Aorta (tissue), 5 donors: ENCODE measurements at places on chromosomes 13 and 19. TPM values are rescaled to one million over a fixed set of nuclear protein-coding genes. Genes with fewer than 3 reads are reported as not detected.

GRCh38 chr19:6632002-6632621 is 37.8 kb downstream of the TNFSF14 start:
- no peak for DNase-seq

DNA sequence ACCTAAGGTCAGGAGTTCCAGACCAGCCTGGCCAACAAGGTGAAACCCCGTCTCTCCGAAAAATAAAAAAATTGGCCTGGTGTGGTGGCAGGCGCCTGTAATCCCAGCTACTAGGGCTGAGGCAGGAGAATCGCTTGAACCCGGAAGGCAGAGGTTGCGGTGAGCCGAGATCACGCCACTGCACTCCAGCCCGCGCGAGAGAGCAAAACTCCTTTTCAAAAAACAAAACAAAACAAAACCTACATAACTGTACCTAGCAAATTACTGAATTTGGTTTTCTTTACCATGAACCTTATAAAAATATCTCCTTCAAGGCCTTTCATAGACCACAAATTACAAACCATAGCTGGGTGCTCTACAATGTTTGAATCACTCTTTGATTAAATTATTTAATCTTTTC is 760 bp downstream of the ZNF91 start:
- DNase-seq, result peak; percentile 56

- no peak for DNase-seq
Measured at GRCh38 chr13:44908266-44908665, 81.0 kb downstream of the NUFIP1 start.

- no peak for DNase-seq
Measured at GRCh38 chr13:80633251-80633650, 292.3 kb upstream of the SPRY2 start.

DNA sequence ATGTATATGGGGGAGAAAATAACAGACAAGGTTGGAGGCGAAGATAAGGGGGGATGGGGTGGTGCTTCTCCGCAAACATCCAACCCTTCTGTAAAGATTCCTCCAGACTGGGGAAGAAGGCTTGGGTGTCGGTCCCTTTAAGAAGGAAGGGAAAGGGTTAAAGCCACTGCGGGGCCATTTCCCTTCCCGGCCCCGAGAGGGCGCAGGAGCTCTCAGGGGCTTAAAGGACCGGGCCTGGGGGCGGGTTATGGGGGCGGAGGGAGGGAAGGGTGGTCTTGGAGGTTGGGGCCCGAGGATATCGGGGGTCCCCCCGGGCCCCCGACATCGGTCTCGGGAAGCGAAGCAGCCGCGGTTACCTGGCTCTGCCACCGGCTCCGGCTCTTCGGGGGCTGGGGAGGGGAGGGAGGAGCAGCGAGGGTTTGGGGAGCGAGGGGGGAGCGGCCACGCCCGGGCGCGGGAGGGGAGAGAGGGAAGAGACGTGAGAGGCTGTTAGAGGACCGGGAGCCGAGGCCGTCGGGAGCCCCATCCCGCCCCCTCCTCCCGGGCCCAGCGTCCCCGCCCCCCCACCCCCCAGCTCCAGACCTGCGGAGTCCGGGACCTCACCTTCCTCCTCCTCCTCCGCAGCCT is 2.8 kb downstream of the TNNT1 start:
- DNase-seq, result no peak

- no peak for DNase-seq
Measured at GRCh38 chr13:23724196-23724970, 154.2 kb downstream of the TNFRSF19 start.

DNA sequence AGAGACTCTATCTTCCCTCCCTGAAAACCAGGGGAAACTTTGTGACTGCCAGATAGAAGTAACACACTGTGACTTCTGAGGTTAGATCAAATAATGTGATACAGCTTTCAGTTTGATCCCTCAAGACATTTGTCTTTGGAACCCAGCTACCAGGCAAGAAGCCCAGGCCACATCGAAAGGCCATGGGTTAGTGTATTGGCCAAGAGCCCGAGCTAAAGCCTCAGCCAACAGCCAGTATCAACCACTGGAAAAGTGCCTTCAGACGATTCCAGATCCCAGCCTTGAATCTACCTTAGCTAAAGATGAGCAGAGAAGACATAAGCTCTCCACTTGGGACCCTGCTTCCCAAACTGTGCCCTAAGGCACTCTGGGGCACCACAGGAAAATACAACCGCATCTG is 10.9 kb upstream of the TPTE2 start:
- DNase-seq, result no peak

DNA sequence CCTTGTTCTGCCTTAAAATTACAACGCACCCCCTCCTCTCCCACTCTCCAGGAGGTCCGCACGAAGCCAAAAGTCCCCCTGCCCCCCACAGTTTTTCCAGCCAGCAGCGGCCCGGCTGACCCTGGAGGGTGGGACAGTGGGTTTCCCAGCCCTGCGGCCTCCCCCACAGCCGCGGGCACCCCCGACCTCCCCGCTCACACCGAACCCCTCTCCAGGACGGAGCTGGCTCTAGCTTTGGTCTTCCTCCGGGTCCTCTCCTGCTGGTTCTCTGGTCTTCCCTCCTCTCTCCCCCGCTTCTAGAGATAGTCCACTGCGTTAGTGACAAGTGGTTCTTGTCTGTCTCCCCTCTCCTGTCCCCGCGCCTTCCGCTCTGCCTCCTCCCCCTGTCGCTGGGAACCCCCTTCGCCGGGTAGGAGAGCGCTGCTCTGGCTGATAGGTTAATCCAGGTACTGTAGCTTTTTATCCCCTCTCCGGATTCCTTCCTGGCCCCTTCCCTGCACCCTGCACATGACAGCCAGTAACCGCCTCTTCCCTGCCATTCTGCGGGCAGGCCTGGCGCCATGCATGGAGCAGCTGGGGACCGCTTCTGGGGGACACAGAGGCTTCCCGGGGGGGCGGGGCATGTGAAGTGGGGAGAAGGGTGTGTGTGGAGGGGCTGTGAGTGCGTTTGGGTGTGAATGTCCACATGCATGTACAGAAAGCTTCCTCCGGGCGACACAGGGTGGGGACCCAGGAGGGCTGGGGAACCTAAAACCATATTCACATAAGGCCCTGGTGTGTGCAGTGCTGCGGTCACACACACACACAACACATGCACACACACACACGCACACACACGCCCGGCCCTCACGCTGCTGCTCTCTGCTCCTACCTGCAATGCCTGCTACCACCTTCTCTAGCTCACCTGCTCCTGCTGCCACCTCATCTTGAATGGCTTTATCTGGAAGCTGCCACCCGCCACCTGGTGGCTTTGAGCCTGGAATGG is 17.2 kb downstream of the PRR36 start:
- no peak for DNase-seq

DNA sequence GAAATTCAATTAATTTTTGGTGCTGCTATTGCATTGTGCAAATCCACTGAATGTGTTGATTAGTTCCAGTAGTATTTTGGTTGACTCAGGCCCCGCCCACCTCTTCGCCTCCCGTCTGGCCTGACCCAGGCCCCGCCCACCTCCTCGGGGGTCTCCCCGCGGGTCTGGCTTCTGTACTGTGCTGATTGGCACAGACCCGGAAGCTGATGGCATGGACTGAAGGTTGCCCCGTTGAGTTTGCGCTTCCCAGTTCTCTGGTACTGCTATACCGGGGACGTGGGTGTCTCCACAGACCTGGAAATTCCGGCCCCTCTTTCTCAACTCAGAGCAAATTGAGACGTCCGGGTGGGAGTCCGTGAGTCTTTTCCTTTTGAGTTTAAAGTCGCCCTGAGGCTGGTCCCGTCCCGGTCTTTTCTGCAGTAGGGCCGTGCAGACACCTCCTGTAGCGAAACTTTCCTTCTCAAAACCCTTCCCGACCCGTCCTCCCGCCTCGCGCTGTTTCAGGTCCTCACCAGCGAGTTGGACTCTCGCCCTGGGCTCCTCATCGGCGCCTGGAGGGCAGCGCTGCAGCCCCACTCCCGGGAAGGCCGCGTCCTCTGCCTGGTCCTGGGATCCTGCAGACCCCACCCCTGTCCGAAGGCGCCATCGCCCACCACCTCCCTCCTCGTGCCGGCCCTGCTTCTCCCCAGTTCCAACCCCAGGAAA is 14.8 kb downstream of the ZNF701 start:
- DNase-seq, result no peak

GRCh38 chr19:19670070-19670551 is 1.5 kb downstream of the ZNF101 start:
- DNase-seq, result no peak

GRCh38 chr13:39245688-39246087 is 207.4 kb downstream of the NHLRC3 start:
- no peak for DNase-seq

DNA sequence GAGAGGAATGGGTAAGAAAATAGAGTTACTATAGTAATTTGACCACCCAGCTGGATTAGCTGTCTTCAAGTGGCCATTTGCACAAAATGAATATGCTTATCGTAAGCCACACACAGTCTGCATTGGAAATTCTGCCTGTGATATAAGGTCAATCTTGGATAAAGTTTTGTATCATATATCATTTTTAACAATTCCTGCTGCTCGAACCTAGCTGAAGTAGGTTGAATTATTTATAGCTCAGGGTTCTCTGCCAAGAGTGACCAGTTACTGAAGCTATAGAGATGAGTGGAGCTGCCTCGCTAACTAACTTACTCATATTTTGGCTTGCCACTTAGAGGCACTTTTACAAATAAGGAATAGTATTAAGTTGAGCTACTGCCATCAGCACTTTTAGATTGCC is 220.9 kb downstream of the RGCC start:
- no peak for DNase-seq

DNA sequence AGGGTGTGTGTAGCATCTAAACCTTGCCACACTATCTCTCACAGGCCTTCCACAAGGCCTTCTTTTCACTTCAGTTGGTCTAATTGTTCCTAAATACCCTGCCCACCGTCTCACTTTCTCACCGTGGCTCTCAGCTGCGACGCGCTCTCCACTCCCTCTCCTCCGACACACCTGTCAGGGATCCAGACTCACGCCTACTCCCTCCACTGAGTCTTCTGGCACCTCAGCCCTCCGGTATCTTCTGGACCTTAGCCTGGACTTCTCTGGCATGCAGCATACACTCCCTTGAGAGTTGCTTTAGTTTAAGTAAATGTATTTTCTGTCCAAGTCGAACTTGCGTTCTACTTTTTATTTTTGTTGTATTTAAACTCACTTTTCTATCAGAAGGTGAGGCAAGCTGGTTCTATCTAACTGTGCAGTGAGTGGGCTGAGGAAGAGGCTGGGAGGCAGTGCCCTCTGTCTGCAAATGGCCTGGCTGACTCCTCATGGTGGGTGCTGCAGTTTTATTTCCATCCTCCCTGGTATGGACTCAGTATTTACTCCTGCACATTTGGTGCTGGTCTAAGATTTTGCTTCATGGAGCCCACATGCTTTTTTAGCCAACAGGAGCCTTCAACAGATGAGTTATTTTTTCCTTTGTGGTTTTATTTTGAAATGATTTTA is 28.5 kb upstream of the ARGLU1 start:
- DNase-seq, result no peak

GRCh38 chr13:23963947-23964346 is 66.6 kb upstream of the C1QTNF9B start:
- no peak for DNase-seq

DNA sequence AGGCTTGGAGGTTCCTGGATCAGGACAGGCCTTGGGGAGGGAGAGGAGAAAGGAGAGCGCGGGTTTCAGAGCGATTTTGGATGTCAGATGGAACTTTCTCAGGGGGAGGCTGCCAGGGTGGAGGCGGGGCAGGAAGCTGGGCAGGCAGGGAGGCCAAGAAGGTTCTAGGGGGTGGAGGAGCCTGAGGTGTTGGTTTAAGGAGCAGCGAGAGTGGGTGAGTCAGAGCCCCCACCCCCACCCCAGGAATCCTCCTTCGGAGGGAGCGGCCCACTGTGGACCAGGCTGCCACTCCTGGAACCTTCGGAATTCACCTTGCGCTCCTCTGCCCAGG is 15.9 kb upstream of the NOP53 start:
- peak; percentile 88 for DNase-seq

ERF gene
- total RNA-seq, result 99.5 TPM

MEIOSIN gene
- total RNA-seq, result not detected

KLF5 gene
- 4.9 TPM for total RNA-seq

P2RY11 gene
- total RNA-seq, result 9.7 TPM

MADCAM1 gene
- total RNA-seq, result 0.63 TPM

PRTN3 gene
- not detected for total RNA-seq

ZNF888 gene
- 5.0 TPM for total RNA-seq

WDR88 gene
- not detected for total RNA-seq

CCDC194 gene
- total RNA-seq, result 0.71 TPM

MRPS12 gene
- total RNA-seq, result 14.3 TPM
